ENCODE measurements at places on chromosomes 4 and X.
A peak's percentile ranks its signal among the peaks of the same experiment; 100 is the strongest.

GRCh38 chr4:87745064-87745807, 54.1 kb upstream of the IBSP start:
- no peak for DNase-seq

DNA sequence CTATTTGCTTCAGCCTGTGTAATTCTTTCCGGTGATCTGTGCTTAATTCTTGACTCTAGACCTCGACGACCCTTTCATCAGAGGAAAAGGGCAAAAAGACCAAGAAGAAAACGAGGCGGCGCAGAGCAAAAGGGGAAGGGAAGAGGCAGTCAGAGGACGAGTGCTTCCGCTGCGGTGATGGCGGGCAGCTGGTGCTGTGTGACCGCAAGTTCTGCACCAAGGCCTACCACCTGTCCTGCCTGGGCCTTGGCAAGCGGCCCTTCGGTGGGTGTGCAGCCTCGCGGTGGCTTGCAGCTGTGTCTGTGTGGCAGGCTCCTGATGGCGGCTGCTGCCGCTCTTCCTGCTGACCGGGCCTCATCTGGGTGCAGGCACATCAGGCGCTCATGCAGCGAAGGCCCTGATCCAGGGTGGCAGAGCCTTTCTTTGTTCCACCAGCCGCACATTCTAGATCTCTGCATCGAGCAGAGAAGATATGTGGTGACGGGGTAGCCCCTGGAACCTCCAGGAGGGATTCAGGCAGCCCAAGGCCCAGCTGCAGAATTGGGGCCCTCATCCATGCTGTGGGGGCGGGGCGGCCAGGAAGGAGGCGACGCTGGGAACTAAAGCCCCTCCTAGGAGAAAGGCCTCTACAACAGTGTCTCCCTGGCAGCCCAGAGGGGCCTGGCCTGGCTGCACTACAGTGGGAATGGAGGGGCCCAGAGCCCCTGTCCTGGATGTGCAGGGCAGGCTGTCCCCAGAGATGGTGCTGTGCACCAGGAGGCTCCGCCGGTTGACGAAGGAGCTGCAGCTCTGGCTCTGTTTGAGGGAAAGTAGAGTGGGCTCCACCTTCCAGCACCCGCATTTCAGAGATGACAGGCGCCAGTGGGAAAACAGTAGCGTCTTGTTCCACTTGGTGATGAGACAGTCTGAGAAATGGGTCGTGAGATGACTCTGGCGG, 32.1 kb downstream of the NELFA start:
- DNase-seq = no peak

DNA sequence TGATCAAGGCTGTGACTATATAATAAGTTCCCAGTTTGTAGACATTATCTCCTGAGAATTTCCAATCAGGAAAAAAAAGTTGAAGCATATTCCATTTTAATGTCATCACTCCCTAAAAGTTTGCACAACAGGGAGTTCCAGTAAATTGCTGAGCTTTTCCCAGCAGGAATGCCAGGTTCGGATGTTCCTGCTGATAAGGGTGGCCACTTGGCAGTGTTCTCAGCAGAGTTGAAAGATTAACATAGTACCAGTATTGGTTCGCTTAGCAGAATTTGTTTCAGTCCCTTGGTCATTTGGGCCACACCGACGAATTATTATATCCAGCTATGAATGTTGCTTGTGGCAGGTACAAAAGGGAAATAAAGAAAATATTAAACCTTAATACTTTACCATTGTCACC, 5.2 kb upstream of the CXCL2 start:
- no peak for DNase-seq

GRCh38 chrX:39158801-39159657, 357.8 kb downstream of the MID1IP1 start:
- no peak for DNase-seq

- no peak for DNase-seq
Measured at GRCh38 chr4:95556207-95556859, 7.6 kb upstream of the UNC5C start.

- DNase-seq = no peak
Measured at GRCh38 chrX:101691835-101692234, 32.2 kb upstream of the ARMCX2 start.

GRCh38 chr4:38283724-38284123, 323.5 kb downstream of the PTTG2 start:
- no peak for DNase-seq

DNA sequence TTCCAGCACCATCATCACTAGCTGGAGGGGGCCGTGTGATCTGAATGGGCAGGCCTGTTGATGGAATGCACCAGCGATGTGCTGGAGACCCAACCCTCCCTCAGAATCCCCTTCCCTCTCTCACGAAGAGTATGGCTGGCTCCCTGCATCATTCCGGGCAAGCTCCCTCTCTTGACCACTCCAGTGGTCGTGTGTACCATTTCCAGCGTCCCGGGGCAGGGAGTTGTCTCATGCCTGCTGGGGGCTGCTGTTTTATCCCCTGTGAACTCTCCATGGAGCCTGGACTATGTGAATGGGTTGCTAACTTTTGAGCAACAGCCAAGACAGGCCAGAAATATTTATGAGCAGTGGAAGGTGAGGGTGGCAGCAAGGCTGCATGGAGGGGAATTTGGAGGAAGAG, 8.1 kb downstream of the CSAG1 start:
- no peak for DNase-seq

DNA sequence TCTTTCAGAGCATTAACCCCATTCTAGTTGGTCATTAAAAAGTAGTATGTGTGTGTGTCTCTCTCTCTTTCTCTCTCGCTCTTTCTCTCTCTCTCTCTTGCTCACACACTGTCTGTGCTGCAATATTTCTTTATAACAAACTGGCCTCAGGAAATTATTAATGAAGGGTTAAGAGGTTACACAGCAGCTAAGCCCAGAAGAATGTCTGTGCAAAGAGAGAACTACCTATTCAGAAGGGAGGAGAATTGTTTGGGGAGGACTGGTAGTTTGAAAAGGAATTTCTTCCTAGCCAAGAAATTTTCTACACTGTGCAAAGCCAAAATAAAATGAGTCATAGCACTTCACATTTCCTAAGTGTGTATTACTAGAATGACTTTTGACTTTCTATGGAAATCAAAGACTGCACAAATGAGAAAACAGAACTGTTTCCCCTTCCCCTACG, 22.2 kb downstream of the PDGFC start:
- no peak for DNase-seq

- no peak for DNase-seq
Measured at GRCh38 chrX:46918434-46918833, 6.2 kb downstream of the JADE3 start.

GRCh38 chr4:98260047-98260578, 1.1 kb upstream of the RAP1GDS1 start:
- DNase-seq = peak; percentile 75

DNA sequence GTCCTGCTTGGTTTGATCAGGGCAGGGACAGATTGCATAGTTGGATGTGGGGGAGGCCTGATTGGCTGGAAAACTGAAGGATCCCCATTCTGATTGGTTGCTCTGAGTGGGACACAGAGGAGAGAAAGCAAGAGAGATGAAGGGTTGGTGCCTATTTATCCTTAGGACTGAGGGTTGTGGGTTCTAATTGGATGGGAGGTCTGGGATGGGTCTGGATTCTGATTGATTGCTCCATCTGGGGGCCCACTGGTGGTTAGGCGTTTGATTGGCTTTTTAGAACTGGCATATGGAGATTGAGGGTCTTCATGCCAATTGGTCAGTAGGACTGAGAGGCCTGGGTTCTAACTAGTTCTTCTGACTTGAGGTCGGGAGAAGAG, 644 bp upstream of the EBP start:
- DNase-seq = no peak

GRCh38 chr4:118997601-118998000, 108.9 kb downstream of the SYNPO2 start:
- no peak for DNase-seq

DNA sequence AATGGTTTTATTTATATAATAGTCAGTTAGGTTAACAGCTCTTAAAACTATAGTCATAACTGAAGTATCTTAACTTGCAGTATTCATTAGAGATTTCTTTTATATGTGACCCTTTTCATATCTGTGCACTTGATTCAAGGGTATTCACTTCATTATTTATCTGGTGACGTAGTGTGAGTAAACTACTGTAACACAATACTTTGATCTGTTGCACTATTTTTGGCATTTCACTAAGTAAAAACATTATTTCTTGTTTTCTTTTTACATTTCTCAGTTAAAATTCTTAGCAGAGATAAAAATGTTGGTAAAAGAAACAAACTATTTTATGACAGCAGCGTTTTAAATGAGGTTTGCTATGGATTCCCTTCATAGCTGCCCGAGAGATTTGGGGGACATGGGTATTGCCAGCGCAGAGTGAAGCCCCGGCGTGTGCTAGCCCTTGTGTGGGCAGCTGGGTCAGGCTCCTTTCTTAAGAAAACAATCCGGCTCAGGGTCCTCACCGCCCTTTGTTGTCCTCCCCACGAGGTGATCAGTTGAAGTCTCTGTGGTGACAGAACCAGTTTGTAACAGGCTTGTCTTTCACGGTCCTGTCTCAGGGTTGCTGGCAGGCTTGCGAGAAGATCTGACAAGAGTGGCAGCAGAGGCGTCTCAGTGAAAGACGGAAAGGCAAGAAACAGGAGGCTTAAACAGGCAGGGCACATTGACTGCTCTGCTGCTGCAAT, 293.4 kb downstream of the BMPR1B start:
- DNase-seq = peak; percentile 78

- DNase-seq = peak; percentile 61
Measured at GRCh38 chr4:1506956-1507721, 100.9 kb upstream of the NKX1-1 start.

DNA sequence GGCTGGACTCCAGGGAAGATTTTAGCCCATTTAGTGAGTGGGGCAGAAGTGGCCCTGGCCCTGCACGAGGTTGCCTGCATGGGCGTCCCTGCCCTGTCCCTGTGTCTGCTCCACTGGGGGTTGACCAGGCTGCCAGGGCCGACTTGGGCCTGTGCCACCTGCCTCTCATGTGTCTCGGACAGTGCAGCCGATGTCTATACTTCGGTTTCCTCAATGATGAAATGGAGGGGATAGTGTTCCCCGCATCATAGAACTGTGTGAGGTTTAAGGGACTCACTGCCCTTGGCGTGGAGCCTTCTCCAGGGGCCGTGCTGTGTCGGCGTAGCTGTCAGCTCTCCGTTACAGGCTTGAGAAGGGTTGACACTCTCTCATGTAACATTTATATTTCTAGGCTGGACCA, 27.0 kb upstream of the MSANTD1 start:
- no peak for DNase-seq

GRCh38 chr4:3375688-3376087, 66.1 kb upstream of the HGFAC start:
- DNase-seq = no peak

All from neural progenitor cell (in vitro differentiated cells).